ENCODE measurements at places on chromosomes 1 and 21. TPM values are rescaled to one million over a fixed set of nuclear protein-coding genes. Genes with fewer than 3 reads are reported as not detected.

SFT2D2 gene
- 42.3 TPM for total RNA-seq

TSEN15 gene
- 47.3 TPM for total RNA-seq

TMEM200B gene
- total RNA-seq: 1.1 TPM

VPS72 gene
- 77.8 TPM for total RNA-seq

WNT2B gene
- 0.12 TPM for total RNA-seq

AUNIP gene
- 12.9 TPM for total RNA-seq

LENEP gene
- total RNA-seq: 0.80 TPM

FCRL5 gene
- total RNA-seq: not detected

HSD11B1 gene
- total RNA-seq: 5.7 TPM

ARHGEF16 gene
- total RNA-seq: not detected

OR2T2 gene
- not detected for total RNA-seq

GRCh38 chr1:30668546-30669327 is 54.6 kb downstream of the MATN1 start:
- no peak for DNase-seq

DNA sequence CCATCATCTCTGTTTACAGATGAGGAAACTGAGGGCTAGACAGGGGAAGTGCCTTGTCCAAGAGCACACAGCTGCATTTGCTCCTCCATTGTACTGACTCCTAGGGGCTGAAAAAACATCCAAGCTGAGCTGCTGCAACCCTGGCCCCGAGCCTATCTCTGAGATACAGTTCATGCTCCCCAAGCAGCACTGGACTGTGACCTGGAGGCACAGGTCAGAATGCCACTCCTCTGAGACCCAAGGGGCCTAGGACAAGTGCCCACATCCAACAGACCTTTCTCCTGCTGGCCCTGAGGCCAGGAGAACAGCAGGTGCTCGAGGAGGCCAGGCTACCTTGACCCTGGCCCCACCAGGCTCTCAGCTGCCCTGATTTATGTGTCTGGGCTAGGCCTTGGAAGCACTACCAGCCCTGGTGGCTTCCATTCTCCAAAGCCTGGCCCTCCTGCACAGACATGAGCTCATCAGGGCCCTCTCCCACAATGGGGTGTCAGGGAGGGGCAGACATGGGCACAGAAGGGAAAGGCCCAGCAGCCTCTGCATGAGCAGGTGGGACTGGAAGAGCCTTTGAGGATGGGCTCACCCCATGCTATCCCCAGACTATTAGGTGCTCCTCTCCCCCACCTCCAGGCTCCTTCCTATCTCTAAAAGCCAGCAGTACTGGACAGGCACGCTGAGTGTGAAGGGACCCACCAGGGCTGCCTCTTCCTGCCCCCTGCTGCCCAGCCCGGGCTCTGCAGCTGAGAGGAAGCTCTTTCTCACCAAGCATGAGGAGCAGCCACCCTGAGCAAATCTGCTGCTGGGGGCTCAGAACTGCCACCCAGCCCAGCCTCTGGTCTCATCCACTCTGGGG is 18.8 kb downstream of the ADGRB2 start:
- peak; percentile 80 for DNase-seq

GRCh38 chr1:3321559-3322449 is 132.7 kb upstream of the ARHGEF16 start:
- no peak for DNase-seq

- no peak for DNase-seq
Measured at GRCh38 chr1:30284728-30285475, 438.5 kb downstream of the MATN1 start.

DNA sequence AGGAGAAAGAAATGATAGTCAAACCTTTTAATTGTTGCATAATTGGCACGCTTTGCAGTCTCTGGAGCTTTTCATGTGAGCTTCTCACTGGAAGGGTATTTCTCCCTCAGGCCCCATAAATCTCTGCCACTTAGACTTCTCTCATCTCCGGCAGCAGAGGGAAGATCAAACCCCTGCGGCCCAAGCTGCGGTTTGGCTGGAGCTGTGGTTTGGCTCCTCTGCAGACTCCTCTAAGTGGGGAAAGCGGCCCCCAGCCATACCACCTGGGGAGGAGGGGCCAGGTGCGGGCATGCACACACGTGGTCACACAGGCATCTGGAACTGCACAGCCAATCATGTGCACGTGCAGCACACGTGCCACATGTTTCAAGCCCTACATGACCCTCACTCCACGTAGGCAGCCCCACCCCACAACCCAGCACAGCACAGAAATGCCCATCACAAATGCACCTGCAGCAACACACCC is 58.3 kb downstream of the UBE2T start:
- peak; percentile 32 for DNase-seq

DNA sequence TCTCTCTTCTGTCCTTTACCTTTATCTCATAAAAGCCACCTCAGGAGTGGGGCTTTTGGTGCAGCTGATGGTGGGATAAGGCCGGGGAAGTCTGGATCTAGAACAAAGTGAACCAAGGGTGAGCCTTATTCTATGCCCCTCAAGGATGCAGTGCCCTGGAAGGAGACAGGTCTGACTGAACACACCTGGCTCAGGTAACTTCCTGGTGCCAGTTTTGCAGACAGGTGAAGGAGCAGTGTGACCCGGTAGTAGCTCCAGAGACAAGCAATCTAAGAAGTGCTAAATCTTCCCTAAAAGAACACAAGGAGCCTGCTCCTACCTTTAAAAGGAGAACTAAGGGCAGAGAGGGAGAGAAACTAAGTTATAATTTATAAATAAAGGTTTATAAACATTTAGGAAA is 2.9 kb downstream of the KCNJ15 start:
- DNase-seq: no peak

- DNase-seq: no peak
Measured at GRCh38 chr1:173798078-173798477, 26.4 kb upstream of the DARS2 start.

- DNase-seq: no peak
Measured at GRCh38 chr1:32127409-32128198, 19.7 kb downstream of the KPNA6 start.

DNA sequence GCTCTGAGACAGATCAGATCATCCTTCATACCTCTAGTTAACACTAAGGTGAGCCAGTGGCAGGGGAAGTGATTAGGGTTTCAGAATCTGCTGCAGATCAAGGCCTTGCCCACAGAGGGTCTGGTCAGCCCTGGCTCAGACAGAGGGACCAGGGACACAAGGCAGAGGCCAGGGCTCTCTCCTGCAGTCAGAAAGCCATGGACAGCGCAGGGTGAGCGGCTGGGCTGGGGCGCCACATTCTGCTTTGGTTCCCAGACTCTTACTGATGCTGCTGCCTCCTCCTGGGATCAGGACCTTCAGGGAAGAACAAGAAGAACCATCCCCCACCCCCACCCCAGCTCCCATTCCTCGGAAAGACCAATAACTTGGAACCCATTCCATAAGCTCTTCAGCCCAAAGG is 43.1 kb downstream of the GPR161 start:
- DNase-seq: no peak

DNA sequence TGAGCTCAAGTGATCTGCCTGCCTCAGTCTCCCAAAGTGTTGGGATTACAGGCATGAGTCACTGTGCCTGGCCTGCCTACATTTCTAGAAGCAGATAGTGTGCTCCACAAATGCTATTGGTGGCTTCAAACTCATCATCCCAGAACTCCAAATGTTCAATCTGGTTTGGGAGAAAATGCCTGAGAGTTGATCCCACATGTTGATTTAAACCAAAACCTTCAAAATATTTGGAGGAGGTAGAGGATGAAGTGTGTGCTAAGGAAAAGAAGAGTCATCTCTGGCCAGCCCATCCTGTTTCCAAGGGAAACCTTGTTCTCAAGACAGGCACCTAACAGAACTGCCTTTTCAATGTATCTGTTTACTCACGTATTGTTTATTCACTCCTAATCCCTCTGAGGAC is 55.4 kb upstream of the GRHL3 start:
- no peak for DNase-seq

DNA sequence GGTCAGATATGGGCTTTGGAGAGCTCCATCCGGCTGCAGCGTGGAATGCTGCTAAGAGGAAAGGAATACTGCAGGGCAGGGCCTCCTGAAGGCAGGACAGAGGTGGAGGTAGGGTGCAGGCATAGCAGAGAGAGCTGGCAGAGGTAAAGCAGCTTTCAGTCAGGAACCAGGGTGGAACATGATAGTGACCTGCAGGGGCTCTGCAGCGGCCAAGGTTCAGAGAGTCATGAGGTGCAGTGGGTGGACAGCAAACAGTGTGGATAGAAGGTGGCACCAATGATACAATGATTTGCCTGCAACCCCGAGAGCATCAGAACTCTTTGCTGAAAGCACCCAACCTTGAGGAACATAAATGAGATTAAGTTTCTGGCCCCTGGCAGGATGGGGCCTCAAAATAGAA is 119.3 kb downstream of the BEND5 start:
- no peak for DNase-seq
